Activated CD4-positive, CD25-positive, alpha-beta regulatory T cell (primary cell): ENCODE measurements at places on chromosomes 6 and 20.

DNA sequence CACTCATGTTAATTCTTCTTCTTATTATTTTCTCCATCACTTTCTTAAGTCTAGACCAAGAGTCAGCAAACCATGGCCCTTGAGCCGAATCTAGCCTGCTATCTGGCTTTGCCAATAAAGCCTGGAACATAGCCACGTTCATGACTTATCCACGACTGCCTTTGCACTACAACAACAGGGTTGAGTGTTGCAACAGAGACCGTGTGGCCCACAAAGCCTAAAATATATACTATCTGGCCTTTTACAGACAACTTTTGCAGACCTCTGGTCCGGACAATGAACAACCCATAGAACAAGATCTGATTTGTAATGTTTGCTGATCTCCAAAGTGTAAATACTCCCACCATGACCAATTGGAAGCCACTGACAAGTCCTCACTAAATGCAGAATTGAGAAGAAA, 140.5 kb upstream of the CDYL start:
- no peak for DNase-seq

- no peak for DNase-seq
These were observed 653 bp downstream of the LMBRD1 start for GRCh38 chr6:69796073-69796641.

DNA sequence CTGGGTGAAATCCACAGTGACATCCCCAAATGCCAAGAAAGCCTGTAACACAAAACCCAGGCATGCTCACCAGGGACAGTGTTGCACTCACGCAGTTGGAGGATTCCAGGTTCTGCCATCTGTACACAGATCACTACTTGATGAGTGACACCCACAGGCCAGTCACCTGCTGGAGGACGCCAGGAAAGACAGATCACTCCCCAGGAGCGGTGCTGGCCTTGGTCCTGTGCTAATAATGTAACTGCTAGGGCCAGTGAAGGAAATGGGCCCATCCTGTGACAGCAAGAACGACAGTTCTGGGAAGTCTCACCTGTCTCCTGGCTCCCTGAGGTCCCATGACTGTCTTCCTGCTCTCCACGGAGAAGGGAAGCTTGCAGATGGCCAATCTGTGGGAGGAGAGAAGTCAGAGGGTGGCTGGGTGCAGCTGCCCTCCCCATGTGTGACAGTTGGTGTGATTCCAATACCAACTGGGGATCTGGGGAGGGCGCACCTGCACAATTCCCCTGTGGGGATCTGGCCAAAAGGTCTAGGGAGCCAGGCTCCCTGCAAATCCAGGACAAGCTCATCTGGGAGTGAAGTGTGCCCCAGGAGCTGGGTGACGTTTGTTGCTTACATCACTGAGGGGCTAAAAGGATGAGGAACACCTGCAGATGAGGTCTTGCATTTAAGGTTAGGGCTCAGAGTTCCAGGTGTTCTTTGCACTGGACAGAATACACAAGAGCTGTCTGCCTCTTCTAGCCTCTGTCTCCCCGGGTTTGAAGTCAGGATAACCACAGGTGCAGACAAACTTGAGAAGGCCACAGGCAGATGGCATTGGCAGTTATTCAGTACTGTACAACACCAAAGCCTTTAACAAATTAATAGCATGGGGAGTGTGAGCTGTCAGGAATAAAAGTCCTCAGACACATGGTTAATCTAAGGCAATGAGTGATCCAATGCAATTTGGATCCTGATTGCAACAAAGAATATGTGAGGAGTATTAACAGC, 10.3 kb downstream of the ZNF337 start:
- no peak for DNase-seq

DNA sequence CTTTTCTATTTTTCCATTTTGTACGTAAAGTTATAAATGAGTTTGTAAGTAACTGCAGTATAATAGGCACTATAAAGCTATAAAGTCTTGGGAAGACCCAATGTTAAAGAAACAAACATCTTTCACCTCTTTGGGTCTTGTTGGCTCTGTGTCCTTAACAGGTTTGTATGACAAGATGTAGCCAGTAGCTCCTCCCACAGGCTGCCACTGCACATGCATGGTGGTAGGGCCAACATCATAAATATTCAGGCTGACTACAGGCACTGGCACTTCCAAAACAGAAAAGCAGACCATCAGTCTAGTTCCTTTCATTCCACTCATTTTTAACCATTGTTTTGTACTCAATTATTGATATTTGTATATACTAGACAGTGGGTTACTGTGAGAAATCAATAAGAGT, 59.9 kb downstream of the COL12A1 start:
- no peak for DNase-seq

DNA sequence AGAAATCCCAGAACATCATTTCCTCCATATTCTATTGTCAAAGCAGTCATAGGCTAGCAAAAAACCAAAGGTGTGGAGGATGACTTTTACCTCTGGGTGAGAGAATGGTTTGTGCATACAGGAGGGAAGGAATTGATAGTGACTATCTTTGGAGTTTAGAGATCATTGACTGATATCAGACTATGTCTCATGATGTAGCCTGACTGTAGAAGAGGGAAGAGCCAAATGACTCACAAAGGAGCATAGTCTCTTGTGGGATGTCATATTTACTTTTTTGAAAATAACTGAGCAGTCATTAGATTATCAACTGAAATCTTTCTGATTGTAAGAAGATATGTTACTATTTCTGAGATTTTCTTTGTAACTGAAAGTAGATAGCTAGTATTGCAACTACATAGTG, 158.5 kb downstream of the FLRT3 start:
- DNase-seq = no peak

DNA sequence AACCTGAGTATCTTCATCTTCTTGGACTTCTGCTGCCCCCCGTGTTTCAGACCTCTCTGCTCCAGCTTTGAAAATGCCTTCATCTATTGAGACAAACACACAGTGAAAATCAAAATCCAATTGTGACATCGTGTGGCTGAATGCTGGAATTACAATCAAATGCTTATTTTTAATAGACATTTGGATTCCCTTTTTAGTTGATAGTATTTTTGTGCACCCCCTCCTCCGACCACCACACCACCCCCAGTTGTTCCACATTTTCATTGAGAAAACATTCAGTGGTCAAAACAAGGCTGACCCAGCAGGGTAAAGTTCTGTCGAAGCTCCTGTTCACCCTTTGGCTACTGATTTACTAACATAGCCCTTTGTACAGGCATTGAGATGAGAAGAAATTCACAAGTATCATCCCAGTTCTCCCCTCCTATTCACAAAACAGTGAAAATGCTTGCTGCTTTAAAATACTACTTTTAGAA, 79.0 kb downstream of the NRSN1 start:
- DNase-seq = no peak
